ENCODE measurements at places on chromosomes 5 and 9. TPM values are rescaled to one million over a fixed set of nuclear protein-coding genes. Genes with fewer than 3 reads are reported as not detected.

Gene PCA3
- total RNA-seq: under 0.01 TPM

Gene ASTN2
- total RNA-seq: 6.9 TPM

Gene PCDHA9
- 0.42 TPM for total RNA-seq

Gene TIMD4
- 1.2 TPM for total RNA-seq

DNA sequence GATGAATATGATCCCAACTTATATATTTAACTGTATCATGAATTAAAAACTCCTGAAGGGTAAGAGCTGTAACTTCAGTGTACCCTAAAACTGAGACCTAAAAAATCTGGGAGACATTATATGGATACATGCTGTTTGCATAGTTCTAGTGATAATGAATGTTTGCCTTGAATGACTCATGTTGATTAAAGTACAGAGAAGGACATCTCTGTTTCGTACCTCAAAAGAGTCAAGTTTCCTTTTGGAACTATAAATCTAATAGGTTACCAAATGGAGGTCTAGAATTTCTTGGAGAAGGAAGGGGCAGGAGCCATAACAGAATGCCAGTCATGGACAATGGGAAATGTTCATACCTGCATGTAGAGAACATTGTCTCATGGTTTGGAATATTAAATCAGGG, 168.1 kb downstream of the SNCAIP start:
- DNase-seq: no peak

Gene PCDHB2
- total RNA-seq: 2.1 TPM

Gene RGS7BP
- total RNA-seq: 4.7 TPM

Gene CD274
- total RNA-seq: 0.65 TPM

DNA sequence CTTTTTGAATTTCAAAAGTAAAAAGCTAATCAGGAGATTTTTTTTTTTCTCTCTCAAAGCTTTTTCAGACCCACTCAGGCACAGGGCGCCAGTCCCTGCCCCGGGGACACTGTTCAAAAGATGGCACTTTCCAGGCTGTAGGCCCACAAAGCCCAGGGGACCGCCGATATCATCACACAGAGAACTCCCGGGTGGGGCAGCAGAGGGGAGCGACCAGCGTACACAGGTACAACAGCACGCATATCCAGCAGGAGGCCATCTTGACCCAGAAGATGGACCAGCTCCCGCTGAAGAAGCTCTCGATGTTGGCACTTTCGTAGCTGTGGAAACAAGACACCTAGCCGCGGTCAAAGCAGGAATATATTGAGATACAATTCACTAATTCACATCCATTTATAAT, 108.3 kb downstream of the THBS4 start:
- DNase-seq: no peak

GRCh38 chr9:73824671-73825070, 672.5 kb upstream of the RORB start:
- DNase-seq: no peak

- DNase-seq: no peak
Measured at GRCh38 chr5:1867114-1867814, 15.5 kb downstream of the IRX4 start.

All from esophagus muscularis mucosa (tissue), 4 donors.